ENCODE measurements at places on chromosomes 1 and 21.

DNA sequence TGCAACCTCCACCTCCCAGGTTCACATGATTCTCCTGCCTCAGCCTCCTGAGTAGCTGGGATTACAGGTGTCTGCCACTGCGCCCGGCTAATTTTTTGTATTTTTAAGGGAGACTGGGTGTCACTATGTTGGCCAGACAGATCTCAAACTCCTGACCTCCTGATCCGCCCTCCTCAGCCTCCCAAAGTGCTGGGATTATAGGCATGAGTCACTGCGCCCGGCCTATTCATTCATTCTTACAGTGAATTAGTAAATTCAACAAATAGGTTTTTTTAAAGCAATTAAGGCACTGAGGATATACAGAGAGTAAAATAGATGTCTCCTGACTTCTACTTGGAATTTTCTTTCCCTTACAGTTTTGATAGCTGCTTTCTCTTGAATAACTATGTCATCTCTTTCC, 43.5 kb downstream of the CDC42 start:
- no peak for DNase-seq

GRCh38 chr1:181099152-181100014, 10.9 kb downstream of the IER5 start:
- no peak for DNase-seq

DNA sequence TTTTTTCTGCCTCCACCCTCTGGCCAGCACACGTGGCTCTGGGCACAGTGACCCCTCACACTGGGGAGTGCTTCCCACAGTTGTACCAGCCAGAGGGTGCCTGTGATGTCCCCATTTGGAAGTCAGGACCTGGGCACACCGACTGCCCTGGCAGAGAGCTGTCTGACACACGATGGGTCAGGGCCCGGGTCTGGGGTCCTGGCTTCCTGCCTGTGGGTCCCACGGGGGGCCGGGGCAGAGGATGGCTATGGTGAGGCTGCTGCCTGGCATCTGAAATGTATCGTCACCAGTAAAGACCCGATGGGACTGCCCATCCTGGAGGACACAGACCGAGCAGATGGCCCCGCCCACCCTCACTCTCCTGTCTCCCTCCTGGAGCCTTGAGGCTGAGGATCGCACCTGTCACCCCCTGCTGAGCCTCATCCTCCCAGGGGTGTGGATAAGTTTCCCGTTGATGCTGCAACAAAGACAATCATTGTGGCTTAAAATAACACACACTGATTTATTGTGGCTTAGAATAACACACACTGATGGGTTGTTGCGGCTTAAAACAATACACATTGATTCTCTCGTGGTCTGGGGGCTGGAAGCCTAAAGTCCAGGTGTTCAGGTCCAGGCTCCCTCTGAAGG, 88.8 kb upstream of the TTC34 start:
- no peak for DNase-seq

DNA sequence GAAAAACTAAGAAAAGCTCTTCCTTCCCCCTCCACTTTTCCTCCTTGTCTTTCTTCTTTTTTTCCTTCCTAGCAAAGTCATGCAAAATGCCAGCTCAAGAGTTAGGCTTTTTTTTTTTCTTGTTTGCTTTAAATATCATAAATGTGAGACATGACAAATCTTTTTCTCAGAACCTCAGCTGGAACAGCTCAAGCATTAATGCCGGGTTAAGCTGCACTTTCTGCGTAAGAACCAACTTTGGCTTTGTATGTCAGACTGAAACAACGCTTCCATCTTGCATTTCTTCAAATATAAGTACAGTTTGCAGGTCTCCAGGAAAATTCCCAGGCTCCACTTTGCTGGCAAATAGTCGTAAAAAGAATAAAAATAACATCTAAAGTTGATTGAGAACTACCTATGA, 20.7 kb upstream of the LMO4 start:
- DNase-seq, result no peak

DNA sequence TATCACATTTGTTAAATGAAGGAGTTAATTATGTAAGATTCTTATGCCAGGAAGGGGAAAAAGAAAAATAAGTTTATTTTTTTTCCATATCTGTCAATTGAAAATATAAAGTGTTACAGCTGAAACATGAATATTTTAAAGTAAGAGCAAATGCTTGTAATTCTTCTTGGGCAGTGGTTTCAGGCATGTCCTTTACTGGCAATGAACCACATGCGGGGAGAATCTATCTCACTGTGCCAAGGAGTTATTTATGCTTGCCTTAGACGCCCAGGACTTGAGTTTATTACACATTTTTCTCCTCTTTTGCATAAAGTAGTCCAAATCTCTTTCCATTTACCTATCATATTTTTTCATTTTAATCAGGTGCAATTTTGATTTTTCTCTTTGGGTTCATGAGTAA, 207.8 kb upstream of the NRIP1 start:
- DNase-seq, result no peak

DNA sequence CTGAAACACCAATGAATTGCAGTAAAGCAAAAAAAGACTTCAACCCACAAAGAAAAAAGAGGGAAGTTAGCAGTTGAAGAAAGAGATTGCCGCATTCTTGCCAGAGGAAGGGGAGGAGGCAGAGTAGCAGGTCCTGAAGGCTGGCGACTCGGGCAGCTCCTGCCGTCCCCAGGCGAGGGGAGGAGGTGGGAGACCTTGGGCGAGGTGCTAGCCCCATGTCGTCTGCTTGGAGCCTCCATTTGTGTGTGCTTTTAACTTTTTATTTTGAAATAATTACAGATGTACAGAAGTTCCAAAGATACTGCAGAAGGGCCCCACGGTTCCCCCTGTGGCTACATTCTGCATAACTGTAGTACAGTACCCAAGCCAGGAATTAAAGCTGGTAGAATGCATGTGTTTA, 6.7 kb downstream of the TRPM2 start:
- peak; percentile 93 for DNase-seq

GRCh38 chr1:39892601-39893595, 8.8 kb downstream of the MYCL start:
- DNase-seq, result no peak

- no peak for DNase-seq
These were observed 93.6 kb downstream of the ENAH start for GRCh38 chr1:225559326-225559725.

- no peak for DNase-seq
These were observed 379 bp upstream of the FCRL1 start for GRCh38 chr1:157820299-157820698.

DNA sequence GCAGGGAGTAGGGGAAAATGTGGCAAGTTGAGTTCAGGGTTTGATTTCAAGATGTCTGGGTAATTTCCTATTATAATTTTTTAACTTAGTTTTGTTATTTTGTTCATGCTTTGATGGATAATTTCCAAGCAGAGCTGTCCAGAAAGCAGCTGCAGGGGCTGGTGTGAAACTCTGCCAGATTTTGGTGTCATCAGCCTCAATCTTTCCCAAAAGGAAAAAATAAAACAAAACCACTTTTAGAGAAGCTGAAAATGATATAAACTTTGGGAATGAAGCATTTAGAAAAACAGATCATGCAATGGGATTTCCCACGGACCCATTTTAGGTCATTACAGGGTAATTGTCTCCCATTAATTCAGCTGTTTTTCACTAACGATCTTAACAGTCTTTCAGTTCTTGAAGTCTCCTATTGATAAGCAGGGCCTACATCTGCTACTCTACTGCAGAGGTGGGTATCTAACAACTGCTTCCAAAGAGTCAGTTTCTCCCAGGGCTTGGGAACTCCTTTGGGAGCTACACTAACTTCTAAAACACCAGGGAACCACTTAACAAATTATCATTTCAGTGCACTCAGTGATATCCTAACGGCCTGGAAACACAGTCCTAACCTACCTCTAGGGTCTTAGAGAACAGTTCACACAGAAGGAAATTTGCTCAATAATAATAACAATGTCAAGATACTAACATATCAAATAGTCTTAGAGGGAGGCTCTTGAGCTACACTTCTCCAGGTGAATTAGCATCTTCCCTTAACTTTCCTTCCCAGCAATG, 12.3 kb downstream of the ZNF436 start:
- DNase-seq, result no peak

GRCh38 chr1:58783090-58783992, 506 bp downstream of the JUN start:
- DNase-seq, result peak; percentile 33

GRCh38 chr1:5742801-5743200, 249.4 kb downstream of the NPHP4 start:
- no peak for DNase-seq

DNA sequence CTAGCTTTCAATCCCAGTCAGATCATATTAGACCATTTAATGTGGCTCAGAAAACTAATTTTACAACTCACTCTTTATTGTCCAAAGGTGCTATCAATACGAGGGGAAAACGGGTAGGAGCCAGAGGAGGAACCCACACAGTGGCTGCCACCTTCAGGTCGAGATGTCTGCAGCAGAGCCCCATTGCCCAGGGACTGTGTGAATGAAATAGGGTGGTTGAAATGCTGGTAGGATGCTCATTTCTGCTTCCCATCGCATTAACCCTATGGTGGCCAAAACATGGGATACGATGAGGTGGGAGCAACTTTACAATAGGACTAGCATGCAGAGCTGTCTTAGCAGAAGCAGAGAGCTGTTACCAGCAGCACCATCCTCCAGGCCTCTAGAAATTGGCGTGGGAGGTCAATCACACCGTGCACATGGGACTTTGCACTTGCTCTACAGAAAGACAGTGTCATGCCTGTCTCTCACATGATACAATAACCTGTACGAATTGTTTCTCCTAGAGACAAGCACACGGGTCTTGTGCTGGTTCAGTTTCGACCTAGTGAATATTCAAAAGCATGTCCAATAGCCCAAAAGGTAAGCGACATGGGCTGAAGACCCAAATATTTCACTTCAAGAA, 69.5 kb upstream of the DESI2 start:
- no peak for DNase-seq

DNA sequence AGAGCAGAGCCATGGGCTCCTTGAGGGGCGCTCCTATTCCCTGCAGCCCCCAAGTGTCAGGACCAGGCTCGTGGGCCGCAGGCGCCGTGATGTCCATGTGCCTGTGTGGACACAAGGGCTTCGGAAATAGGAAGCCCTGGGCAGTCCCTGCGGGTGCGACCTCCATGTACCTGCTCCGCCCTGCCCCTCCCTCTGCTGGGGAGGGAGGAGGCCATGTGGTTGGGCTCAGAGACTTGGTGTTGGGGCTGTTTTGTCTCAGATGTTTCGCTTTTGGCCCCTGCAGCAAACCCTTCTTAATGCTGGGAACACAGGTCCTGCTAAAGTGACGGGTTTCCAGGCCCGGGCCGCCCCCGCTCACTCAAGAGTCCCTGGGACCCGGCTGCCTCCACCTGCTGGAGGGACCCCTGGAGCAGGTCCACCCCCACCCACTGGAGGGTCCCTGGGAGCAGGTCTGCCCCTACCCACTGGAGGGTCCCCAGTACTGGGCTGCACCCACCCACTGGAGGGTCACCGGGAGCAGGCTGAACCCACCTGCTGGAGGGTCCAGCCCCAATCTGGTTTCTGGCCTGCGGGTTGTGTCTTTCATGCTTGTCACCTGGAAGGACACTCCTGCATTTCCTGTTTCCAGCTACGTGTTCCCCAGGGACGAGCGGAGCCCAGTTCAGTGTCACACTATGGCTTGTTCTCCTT, 156.5 kb downstream of the PEX14 start:
- no peak for DNase-seq

DNA sequence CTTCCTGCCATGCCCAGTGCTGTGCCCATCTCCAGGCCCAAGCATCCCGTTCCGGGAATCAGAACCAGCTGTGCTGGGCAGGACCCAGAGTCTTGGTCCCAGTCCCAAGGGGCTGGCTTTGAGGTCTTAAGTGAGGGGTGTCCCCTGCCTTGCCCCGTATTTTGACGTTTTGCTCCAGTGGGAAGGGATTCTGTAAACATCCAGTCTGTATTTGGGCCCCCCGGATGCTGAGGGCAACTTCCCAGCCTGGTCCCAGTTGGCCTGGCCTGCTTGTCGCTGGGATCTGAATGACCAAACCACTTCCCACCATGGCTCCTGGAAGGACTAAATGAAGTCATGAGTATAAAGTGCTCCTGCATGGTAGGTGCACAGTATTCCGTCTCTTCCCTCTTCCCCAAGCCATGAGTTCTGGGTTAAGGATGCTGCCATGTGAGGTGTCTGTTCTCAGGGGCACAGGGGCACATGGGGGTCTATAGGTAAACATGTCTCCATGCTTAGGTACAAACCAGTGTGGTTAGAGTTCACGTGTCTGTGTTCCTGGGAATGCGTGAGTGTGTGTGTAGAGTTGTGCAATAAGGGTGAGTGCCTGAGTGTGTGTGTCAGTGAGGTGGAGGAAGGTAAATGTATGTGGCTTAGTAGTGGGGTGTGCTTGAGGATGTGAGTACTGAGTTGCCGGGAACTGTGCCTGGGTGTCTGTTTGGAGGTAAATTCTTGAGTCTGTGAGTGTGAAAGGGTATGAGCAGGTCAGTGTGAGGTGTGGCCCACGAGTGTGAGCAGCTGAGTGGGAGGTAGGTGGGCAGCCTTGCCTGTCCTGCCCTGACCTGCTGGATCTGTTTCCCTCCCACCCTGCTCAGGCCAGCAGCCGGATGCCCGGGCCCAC, 1.5 kb downstream of the B4GALT2 start:
- DNase-seq, result no peak

DNA sequence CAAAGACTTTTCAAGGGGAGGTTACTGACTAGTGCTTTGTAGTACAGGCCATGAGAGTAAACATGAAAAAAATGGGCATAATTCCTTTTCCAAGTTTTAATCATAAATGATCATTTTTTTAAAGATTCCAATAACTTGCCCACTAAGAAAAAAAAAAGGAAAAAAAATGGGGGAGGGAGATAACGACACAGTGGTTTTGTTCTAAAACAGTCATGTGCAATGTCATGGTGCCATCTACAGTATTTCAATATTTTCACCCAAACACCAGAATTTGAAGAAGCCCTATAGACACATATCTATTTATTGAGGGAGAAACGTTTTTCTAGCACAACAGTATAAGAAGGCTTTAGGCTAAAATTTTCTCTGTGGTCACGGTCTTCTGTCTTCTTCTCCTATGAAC, 250.2 kb downstream of the LTN1 start:
- no peak for DNase-seq

GRCh38 chr1:31944205-31945089, 6.3 kb upstream of the PTP4A2 start:
- peak; percentile 93 for DNase-seq

DNA sequence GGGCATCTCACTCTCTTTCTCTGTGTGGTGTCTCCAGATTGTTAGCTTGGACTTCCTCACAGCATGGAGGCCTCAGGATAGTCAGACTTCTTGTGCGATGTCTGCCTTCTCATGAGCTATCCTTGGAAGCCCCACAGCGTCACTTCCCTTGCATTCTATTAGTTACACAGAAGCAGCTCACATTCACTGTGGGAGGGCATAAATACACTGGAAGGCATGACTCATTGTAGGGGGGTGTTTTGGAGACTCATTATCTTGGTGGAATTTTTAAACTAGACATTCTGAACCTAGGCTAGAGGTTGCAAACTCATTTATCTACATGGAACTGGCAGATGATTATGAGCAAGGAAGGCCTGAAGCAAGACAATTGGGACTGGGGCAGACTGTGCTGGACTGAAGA, 21.4 kb upstream of the FASLG start:
- DNase-seq, result no peak

GRCh38 chr1:50735443-50735842, 224.6 kb downstream of the FAF1 start:
- peak; percentile 68 for DNase-seq

GRCh38 chr1:19009882-19010321, 53.4 kb upstream of the IFFO2 start:
- DNase-seq, result no peak

GRCh38 chr1:12518931-12519692, 98.9 kb downstream of the DHRS3 start:
- no peak for DNase-seq
